GM19239 (cell line): ENCODE measurements at places on chromosomes 5 and 9.

- no peak for DNase-seq
Observed at GRCh38 chr9:92829420-92829819, 48.4 kb downstream of the ZNF484 start.

GRCh38 chr9:126915281-126915816, 767 bp downstream of the RALGPS1 start:
- no peak for DNase-seq

- DNase-seq = no peak
Observed at GRCh38 chr9:35103660-35104191, 795 bp upstream of the STOML2 start.

DNA sequence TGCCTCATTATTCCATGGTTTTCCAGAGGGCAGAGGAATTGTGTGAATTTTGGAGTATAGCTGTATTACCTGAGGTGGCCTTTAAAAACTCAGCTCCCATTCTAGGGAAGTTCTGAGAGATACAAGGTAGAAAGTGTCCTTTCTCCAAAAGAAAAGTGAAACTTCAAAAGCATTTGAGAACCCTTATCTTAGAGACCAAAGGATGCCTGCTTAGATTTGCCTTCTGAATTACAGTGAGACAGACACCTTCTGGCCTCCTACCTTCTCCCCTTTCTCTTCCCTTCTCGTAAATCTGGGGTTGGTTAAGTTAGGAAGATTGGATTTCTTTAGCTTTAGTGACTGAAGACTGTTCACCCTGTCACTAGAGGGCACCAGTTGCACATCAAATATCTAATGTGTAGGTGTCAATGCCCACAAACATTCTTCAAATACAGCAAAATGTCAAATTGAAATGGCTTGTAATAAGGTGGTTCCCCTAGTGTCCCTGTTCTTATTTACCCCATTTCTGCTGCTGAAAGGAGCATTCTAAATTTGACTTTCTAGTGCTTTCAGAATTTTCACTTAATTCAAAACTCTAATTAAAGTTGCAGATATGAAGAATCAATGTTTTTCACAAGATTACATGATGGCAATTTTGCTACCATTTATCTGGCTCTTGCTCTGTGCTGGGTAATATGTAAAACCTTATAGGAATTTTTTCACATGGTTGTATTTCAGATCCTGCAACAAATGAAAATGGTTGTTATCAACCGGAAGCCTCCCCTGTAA, 46.7 kb downstream of the PRRC1 start:
- no peak for DNase-seq

GRCh38 chr5:168648576-168648975, 69.4 kb upstream of the PANK3 start:
- no peak for DNase-seq

- DNase-seq = no peak
Observed at GRCh38 chr5:92674321-92674720, 906.7 kb downstream of the NR2F1-AS1 start.

DNA sequence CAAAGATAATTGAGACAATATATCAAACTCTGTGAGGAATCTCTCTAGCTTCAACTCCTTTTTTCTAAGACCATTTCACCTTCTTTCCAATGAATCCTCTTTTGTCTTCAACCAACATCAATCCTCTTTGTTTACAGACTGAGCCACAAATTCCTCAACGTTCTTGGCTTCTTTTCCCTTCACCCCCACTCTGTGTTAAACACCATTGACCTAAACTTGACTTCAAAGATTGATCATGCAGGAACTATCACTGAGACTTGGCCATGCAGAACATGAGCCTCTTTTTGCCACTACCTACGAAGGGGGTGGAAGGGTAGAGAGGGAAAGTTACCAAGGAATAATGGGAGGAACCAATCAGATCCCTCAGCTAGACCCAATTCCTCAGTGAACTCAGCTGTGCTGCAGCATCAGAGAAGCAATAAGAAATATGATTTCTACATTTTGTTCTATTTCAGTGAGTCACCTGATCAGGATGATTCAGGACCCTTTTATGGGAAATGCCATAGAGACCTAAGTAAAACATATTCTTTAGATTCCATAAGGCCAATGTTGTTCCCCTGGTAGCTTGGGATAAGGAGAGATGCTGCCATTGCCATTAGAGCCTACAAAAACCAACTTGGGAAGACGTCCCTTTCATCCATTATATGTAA, 187.7 kb upstream of the RGMB start:
- no peak for DNase-seq

DNA sequence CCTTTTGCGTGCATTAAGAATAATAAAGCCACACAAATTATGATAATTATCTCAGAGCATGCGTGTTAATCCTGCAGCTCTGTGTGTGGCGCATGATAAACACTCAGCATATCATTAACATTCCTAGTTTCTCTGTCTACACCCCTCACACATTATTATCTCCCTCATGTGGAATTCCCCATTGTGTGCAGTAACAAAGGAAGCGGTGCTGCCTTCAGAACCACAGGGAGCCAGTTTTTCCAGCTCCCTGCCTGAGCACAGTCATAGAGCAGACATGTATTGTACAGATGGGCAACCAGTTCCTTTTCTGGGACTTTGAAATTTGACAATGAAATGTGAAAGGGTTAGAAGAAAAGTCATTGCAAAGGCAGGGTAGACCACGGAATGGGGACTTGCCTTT, 1365.5 kb upstream of the CDH9 start:
- no peak for DNase-seq

DNA sequence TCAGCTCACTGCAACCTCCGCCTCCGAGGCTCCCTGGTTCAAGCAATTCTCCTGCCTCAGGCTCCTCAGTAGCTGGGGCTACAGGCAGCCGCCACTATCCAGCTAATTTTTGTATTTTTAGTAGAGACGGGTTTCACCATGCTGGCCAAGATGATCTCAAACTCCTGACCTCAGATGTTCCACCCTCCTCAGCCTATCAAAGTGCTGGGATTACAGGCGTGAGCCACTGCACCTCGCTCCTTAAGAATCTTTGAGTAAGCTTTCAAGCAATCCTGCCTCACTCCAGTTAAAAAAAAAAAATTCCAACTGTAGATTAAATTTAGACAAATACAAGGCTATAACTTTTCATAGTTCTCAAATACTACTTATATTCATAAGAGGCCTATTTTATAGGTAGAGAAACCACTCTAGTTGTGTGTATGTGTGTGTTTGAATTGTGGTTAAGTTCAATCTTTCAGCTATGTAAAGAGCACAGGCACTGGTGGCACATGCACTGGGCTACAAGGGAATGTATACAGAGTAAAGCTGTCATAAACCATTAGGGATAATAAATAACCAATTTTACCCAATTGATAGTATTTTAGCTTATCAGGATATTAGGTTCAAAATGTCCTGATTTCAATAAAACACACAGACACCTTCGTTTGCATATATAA, 50.6 kb upstream of the RAPGEF6 start:
- DNase-seq = no peak

DNA sequence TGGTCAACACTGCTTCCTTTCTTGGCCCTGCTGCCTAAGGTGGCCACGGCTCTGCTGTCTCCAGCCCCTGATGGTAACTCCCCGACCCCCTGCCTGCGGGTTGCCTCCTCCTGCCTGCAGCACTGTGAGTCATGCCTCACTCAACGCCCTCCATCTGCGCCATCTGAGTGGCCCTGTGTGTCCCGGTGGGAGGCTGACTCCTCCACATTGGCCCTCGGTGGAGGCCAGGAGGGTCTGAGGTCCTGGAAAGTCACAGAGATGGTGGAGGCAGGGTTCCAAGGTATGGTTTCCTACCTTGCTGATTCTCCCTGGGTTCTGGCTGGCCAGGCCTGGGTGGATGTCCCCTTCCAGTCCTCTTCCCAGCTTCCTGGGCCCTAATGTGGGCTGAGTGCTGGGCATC, 64.5 kb upstream of the ADAMTS2 start:
- DNase-seq = no peak

GRCh38 chr5:42810834-42811590, 680 bp downstream of the SELENOP start:
- no peak for DNase-seq

- no peak for DNase-seq
Observed at GRCh38 chr9:32722704-32723103, 60.6 kb upstream of the TMEM215 start.

GRCh38 chr5:171562822-171563221, 143.4 kb downstream of the FGF18 start:
- no peak for DNase-seq

GRCh38 chr5:79560771-79561524, 47.0 kb upstream of the HOMER1 start:
- peak; percentile 28 for DNase-seq

- DNase-seq = no peak
Observed at GRCh38 chr9:104087894-104088293, 6.2 kb upstream of the SMC2 start.

DNA sequence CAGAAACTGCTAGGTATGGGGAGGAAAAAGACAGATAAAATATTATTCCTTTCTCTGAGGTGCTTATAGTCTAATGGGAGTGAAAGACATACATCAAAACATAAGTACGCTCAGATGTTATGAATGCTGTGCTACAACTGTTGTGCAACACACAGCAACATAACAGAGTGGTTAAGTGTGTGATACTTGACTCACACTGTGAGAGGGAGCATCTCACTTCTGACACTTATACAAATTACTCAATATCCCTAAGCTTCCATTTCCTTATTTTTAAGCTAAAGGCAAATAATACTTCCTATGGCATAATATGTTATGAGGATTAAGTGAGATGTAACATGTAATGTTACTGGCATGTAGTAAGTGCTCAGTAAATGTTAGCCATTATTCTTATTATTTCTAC, 110.6 kb upstream of the FER start:
- DNase-seq = no peak

DNA sequence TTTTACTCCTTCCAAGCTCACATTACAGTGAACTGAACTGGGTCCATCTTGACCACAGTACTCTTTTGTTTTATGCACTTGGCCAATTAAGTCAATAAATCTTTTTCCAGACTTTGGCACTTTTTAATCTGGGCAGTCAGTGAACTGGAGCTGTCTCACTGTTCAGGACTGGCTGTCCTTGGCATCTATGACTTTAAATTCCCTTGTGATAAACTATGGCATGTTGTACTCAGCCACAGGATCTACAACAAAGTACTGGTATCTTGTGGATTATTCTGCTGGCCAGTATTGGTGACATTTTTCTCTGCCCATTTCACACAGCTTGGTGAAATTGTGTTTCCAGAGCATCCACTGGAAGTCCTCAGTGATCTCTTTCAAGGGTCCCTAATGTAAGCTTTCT, 1144.8 kb upstream of the SEMA6A start:
- DNase-seq = no peak

DNA sequence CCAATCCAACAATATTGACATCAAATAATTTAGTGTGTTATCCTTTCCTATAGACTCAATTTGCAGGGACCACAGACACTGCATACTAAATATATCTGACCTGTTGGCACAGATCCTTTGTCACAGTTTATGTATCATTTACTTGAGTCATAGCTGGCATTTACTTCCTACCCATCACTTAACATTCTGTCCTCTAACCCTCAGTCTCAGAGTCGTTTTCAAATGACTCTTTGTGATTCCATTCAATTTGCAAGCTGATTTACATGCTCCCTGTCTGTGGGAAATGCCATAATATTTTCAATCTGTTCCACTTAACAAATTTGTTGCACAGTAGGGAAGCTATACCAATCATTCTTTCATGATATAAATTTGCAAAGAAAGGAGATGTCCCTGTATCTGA, 265.7 kb upstream of the EDIL3 start:
- no peak for DNase-seq

DNA sequence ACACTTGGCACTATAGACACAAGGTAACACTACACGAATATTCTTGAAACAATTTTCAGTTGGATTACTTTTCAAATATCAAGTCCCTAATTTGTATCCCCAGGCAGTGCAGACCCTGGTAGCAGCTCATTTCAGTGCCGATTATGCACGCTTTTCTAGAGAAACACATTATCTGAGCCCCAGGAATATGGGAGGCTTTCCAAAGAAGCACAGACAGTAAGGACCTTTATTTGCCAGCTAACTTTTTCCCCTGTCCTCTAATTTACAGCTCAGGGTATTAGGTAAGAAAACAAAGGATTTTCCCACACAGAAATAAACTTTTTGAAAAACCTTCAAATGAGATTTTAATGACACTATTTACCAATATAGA, 852.3 kb upstream of the DMAC1 start:
- no peak for DNase-seq

DNA sequence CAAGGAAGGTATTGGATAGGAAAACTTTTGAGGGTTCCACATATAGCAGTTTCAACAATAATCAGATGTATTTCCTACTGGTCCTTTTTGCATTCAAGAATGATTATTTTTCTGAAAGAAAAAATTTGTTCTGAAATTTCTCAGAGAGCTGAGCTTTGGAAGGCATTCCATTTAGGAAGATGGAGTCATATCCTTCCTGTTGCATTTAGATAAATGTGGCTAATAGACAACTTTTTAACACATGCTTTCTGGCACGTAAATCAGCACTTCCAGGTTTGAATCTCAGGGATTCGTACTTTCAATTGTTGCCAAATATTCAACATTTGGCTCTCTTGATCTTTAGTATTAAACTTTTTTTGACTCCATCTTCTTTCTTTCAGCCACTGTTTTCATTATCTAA, 24.8 kb upstream of the TLR4 start:
- no peak for DNase-seq

DNA sequence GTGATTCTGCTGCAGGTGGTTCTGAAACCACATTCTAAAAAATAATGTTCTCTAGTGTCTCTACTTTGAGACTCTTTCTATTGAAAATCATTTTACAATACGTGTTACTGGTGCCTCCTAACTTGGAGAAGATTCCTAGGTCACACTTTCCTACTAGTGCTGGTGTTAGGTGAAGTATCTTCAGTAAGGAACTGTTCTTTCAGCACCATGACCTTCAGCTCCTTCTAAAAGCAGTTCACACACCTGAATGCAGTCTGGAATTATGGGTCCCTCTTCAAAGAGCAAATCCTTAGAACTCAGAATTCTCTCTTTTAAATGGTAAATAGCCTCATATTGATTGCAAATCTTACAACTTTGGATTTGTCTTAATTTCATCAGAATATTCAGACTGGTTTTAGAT, 10.6 kb upstream of the DPYSL3 start:
- no peak for DNase-seq

DNA sequence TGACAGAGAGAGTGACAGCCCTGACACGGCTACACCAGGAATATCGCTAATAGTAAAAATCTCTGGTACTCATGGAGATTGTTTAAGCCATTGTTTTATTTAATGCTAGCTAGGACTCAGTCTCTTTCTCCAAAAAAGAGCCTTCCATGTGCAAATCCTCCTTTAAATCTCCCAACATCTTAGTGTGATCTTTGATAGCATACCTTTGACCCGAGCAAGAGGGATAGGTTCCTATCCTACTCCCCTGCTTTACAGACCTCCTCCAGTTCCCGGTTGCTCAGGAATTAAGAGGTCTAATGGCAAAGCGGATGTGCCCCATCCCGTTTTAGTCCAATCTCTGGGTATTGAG, 663 bp upstream of the FRMD3 start:
- no peak for DNase-seq

GRCh38 chr9:121748074-121748473, 96.6 kb downstream of the DAB2IP start:
- no peak for DNase-seq
